CD8-positive, alpha-beta memory T cell (primary cell): ENCODE measurements at places on chromosomes 2 and 18. TPM values are rescaled to one million over a fixed set of nuclear protein-coding genes. Genes with fewer than 3 reads are reported as not detected.

- H3K4me1 ChIP-seq, result peaks cover 15% of the 10 kb centered on the region
- no peaks in the 10 kb centered on the region for H3K27me3 ChIP-seq
- no peak overlapping the region for H3K27ac ChIP-seq
- peaks cover 8% of the 10 kb centered on the region for H3K36me3 ChIP-seq
- H3K4me3 ChIP-seq, result no peak overlapping the region
- DNase-seq, result no peak
Observed at GRCh38 chr2:224556381-224556780, 28.8 kb downstream of the CUL3 start.

DNA sequence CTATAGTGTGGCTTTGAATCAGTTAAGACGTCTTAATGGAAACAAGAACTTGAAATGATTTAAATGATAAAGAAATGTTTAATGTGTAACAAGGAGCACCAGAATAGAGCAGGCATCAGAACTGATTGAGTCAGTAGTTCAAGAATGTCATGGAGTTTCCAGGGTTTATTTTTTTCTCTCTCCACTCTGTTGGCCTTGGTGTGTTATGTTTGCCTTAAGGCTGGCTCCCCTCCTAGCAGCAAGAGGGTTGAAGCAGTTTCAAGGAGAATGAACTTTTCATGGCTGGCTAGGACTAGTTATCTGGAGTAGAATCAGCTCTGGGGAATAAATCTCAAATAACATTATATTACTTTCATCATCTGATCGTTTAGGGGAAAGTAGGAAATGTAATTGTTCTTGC is 13.4 kb upstream of the GLS start:
- DNase-seq, result no peak
- H3K4me1 ChIP-seq, result peaks cover 18% of the 10 kb centered on the region
- H3K27me3 ChIP-seq, result no peaks in the 10 kb centered on the region
- no peak overlapping the region for H3K4me3 ChIP-seq

The CMPK2 gene
- 0.62 TPM for total RNA-seq

DNA sequence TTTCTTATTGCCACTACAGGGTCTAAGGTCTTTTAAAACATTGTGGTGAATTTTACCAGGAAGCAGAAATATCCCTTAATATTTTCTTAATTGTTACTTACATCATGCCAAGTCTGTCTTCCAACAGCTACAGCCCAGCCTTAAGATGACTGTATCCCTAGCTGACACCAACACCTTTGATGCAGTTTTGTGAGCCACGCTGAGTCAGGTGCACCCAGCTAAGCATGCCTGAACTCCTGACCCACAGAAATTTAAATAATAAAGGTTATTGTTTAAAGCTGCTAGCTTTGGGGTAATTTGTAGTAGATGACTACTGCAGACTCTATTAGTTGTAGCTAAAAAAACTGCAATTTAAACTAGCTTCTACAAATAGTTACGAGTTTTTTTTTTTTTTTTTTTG is 1757.9 kb upstream of the LRRTM1 start:
- no peak overlapping the region for H3K4me3 ChIP-seq
- DNase-seq, result no peak
- no peaks in the 10 kb centered on the region for H3K4me1 ChIP-seq
- H3K27ac ChIP-seq, result no peak overlapping the region
- no peaks in the 10 kb centered on the region for H3K36me3 ChIP-seq
- no peaks in the 10 kb centered on the region for H3K27me3 ChIP-seq

DNA sequence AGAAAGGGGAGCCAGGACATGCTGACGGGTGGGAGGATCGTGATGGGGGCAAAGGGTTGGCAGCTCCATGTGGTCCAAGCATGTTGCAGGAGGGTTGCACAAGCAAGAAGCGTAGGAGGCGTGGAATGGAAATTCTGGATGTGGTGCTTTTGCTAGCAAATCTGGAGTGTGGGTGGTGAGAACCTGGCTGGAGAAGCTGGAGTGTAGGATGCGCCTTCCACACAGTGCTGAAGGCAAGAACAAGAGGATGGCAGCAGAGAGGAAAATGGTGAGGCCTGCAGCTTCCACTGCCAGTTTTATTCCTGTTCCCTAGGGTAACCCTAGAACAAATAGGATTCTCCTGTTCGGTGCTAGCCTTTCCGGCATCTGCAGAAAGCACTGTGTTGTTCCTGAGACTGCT is 22.4 kb downstream of the CREG2 start:
- H3K36me3 ChIP-seq, result no peaks in the 10 kb centered on the region
- H3K4me3 ChIP-seq, result no peak overlapping the region
- DNase-seq, result no peak
- H3K4me1 ChIP-seq, result peaks cover 27% of the 10 kb centered on the region
- H3K27ac ChIP-seq, result no peak overlapping the region
- no peaks in the 10 kb centered on the region for H3K27me3 ChIP-seq

The C2orf15 gene
- 0.86 TPM for total RNA-seq

DNA sequence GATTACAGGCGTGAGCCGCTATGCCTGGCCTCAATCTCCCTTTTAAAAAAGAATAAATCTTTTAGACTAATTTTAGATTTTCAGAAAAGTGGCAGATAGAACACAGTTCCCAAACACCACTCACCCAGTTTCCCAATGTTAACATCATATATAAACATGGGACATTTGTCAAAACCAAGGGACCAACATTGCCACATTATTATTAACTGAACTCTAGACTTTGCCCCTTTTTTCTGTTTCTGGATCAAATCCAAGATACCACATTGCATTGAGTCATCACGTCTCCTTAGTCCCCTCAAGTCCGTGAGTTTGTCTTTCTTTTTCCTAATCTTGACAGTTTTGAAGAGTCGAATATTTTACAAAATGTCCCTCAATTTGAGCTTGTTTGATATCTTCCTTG is 2.4 kb downstream of the C2orf42 start:
- no peak overlapping the region for H3K27ac ChIP-seq
- no peak for DNase-seq
- H3K4me3 ChIP-seq, result no peak overlapping the region
- H3K36me3 ChIP-seq, result no peaks in the 10 kb centered on the region
- peaks cover 5% of the 10 kb centered on the region for H3K4me1 ChIP-seq

- DNase-seq, result no peak
- H3K27me3 ChIP-seq, result peaks cover 4% of the 10 kb centered on the region
- H3K27ac ChIP-seq, result no peak overlapping the region
- H3K4me1 ChIP-seq, result no peaks in the 10 kb centered on the region
- H3K36me3 ChIP-seq, result no peaks in the 10 kb centered on the region
Observed at GRCh38 chr2:236240228-236240990, 23.8 kb downstream of the ASB18 start.

DNA sequence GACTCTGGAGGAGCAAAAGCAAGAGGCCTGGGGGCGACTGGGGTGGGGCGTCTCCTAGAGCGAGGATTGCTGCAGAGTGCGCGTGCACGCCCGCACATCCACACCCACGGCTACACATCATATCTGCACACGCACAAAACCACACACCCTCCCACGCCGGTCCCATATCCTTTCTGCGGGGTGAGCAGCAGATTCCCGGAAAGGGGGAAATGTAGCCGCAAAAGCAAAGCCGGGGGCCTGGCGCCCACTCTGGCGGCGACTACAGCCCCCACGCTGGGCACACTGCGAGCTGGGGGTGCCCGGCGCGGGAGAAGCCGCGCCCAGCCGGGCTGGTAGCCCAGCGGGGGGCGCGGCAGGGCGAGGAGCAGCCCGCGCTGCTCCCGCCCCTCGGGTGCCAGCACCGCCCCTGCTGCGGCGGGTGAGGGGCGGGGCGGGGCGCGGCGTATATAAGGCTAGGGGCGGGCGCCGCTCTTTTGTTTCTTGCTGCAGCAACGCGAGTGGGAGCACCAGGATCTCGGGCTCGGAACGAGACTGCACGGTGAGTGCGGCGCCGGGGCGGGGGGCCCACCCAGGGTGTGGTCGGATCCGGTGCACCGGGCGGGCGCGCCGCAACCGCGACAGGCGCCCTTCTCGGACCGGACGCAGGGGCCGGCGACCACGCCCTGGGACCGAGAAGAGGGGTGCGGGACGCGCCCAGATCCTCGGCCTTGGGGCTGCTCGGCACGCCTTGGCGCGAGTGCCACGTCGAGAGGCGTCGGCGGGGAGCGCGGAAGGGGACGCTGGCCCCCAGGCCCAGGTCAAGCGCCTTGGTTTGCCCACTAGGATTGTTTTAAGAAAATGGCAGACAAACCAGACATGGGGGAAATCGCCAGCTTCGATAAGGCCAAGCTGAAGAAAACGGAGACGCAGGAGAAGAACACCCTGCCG is at the start of gene TMSB10:
TMSB10 (plus strand) TSS at position 476 of the 927 bp plus-strand sequence.
- peak within 1 kb of the TSS; percentile 92 for H3K4me3 ChIP-seq
- peak within 1 kb of the TSS; percentile 73 for H3K27ac ChIP-seq
- peaks cover 32% of the 10 kb centered on the region for H3K4me1 ChIP-seq
- no peaks in the 10 kb centered on the region for H3K36me3 ChIP-seq
- peak; percentile 93 for DNase-seq

- no peak for DNase-seq
- no peak overlapping the region for H3K4me3 ChIP-seq
- no peaks in the 10 kb centered on the region for H3K27me3 ChIP-seq
- H3K27ac ChIP-seq, result no peak overlapping the region
Observed at GRCh38 chr2:157267476-157267875, 10.0 kb downstream of the GALNT5 start.

The KLHL14 gene
- not detected for total RNA-seq
